ENCODE measurements at places on chromosomes 3 and 15. TPM values are rescaled to one million over a fixed set of nuclear protein-coding genes. Genes with fewer than 3 reads are reported as not detected.

GRCh38 chr15:28989896-28990295 lies 104.1 kb downstream of the APBA2 start:
- no peak for DNase-seq

- DNase-seq = no peak
Observed at GRCh38 chr3:32540899-32541298, 29.8 kb downstream of the DYNC1LI1 start.

DNA sequence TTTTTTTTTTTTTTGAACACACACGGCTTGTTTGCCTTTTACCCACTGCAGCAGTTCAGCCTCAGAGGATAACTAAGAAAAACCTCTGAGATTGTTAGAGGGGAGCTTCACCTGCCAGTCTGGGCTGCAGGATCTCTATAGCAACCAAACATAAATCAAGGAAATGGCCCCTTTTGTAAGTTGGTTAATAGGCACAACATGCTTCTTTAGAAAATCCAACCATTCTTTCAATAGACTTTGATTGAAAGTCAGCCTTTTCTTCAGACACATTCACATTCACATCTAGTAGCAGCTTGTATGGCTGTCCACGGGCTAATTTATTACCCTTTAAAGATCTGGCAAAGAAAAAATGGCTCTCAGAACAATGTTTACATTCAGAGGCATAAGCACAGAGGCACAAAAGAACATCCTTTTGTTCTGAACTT lies 136.6 kb upstream of the RARB start:
- no peak for DNase-seq

- no peak for DNase-seq
Observed at GRCh38 chr3:137766041-137766875, 2.1 kb downstream of the SOX14 start.

- DNase-seq = no peak
Observed at GRCh38 chr3:37594873-37595783, 266.6 kb upstream of the CTDSPL start.

GRCh38 chr15:39498629-39499028 lies 82.2 kb upstream of the THBS1 start:
- DNase-seq = no peak

GRCh38 chr15:57314221-57314620 lies 62.1 kb upstream of the CGNL1 start:
- DNase-seq = no peak

DNA sequence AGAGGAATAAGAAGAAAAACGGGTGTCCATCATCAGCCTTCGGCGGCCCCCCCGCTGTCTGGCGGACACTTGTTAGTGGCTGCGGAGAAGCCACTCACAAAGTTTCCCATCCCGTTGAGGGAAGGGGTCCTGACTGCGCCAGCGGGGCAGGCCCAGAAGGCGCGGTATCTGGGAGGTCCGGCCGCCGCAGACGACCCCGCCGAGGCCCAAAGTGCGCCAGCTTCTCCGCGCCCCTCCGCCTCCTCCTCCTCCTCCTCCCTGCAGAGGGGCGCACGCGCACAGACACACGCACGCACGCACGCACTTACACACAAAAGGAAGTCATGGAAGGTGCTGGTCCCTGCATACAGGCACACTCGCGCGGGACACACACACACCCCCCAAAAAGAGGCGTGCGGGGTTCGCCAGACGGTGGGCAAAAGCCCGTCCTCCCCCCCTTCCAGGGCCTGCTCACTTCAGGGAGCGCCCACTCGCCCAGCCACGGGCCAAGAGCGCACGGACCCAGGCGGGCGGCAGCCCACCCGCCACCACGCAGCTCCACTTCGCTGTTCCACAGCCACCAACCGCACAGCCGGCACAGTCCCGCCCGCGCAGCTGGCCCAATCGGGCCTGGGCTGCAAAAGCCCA lies 18.0 kb downstream of the ZNF148 start:
- DNase-seq = no peak

Gene SLC28A2
- total RNA-seq = not detected

Gene TMEM45A
- total RNA-seq = 24.2 TPM

Gene THRB
- total RNA-seq = 18.6 TPM

Gene HTR3E
- not detected for total RNA-seq

Gene LDHAL6B
- total RNA-seq = not detected
